ENCODE measurements at places on chromosomes 13 and 19.

DNA sequence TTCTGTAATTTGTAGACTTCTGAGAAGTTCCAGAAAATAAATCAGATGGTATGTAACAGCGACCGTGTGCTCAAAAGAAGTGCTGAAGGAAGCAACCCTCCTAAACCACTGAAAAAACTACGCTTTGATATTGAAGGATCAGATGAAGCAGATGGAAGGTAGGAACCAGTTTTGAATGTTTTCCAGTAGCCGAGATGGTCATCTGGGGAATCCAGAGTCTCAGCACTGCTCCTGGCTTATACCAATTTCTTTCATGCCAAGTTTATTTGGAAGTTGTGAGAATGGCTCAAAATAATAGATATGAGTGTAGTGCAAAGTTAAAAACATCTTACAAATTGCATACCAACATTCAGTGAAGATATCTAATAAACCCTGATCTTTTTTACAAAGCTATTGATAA lies 56.2 kb downstream of the RCBTB2 start:
- DNase-seq, result no peak

DNA sequence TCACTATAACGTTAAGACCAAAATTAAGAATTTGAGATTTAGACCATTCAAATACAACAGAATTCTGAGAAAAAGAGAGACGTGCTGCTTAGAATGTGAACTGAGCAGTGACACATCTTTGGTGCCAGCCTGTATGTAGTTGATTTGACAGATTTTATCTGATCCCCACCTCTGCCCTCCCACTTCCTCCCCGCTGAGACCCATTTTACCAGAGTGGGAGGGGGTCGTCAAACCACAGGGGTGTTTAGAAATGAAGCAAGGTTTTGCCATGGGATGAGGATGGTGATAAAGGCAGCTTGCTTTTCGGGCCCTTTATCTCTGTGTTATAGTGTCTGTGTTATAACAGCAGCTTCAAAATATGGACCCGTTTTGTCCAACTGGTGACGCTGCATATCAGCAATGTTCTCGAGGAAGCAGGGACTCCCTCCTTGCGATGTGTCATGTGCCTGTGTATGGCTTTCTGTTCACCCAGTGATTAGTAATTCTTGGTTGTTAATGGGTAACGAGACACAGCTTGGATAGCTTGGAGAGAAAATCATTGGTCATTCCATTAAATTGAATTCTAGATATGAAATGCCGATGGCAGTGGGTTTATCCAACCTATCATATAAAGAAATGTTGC lies 125.0 kb downstream of the HS6ST3 start:
- no peak for DNase-seq

DNA sequence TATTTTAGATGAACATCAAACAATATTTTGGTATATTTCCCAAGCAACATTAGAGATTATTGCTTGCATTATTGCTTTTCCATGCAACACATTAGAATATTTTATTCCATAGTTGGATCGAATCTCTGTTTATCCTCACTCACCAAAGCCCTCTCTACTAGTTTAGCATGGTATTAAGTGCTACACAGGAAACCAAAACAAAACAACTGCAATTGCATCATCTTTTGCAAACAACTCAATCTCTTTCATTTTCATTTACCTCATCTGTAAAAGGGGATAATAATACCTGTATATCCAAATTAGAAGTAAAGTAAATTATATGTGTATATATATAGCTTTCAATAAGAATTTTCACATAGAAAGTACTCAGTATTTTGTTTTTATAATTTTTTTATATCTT lies 147.8 kb upstream of the PCDH9 start:
- DNase-seq, result no peak

- no peak for DNase-seq
Measured at GRCh38 chr13:76643596-76643995, 242.6 kb downstream of the KCTD12 start.

GRCh38 chr13:41639955-41640780 lies 182.8 kb downstream of the RGCC start:
- DNase-seq, result no peak

All from stimulated activated CD4-positive, alpha-beta T cell treated with anti-CD3 and anti-CD28 coated beads, Interleukin-12 subunit alpha, Interleukin-12 subunit beta, amount 100 ng/mL, for 24 hours (primary cell).